ENCODE measurements at places on chromosomes 6 and 20. TPM values are rescaled to one million over a fixed set of nuclear protein-coding genes. Genes with fewer than 3 reads are reported as not detected.

Gene ULBP1
- total RNA-seq, result 0.88 TPM

Gene TMEM14A
- total RNA-seq, result 15.6 TPM

GRCh38 chr6:133752129-133752528, 136.8 kb upstream of the TCF21 start:
- peak; percentile 45 for DNase-seq

DNA sequence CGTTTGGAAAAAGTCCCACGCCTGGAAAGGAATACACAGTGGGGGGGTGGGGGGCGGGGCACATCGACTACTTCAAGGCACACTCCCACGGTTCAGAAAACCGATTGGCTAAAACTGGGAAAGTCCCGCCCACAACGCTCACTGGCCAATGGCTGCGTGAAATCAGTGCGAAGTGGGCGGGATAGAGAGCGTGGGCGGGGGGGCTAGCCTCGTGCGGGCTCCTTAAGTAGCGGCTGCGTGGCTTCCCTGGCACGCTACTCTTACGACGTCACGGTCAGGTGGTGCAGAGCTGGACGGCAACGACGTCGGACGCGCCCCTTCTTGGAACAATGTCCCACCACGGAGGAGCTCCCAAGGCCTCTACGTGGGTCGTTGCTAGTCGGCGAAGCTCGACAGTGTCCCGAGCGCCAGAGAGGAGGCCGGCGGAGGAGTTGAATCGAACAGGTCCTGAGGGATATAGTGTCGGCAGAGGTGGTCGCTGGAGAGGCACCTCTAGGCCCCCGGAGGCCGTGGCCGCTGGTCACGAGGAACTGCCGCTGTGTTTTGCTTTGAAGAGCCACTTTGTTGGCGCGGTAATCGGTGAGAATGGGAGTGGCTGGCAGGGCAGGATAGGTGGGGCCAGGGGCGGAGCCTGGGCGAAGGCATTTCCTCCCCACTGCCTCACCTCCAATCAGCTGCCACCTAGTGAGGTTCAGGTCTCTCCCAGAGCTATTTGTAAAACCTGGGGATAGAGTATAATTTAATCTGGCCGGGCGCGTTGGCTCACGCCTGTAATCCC, at the start of gene DDX43:
Gene DDX43, plus strand, starts transcription at position 252 of the 778 bp plus-strand sequence. Its CDS starts 78 bp downstream, at position 330.
- DNase-seq, result peak; percentile 88

DNA sequence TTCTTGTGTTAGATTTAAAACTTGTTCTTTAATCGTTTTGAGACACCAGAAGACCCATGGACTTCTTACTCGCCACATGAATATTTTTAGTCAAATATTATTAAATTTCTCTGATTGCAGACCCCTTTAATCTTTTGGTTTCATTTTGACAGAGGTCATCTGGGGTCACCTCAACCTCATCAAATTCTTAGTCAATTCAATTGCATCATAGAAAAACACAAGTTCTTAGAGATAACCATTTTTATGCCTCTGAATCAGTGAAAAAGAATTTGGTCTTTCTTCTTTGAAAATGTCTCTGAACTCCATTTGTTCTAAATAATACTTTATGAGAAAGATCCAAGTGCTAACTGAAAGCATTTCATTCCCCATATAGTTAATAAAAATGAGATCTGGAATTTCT, 55.2 kb upstream of the CBLN4 start:
- DNase-seq, result no peak

GRCh38 chr6:72619883-72620696, 1.8 kb upstream of the KCNQ5 start:
- peak; percentile 91 for DNase-seq
